NCI-H1694 treated with DMSO at 0.1 percent for 48 hours (cell line): ENCODE measurements at places on chromosomes 7 and 10.

- no peak for DNase-seq
These were observed 467.8 kb downstream of the ARL4A start for GRCh38 chr7:13155188-13155587.

- DNase-seq: peak; percentile 29
These were observed 43.0 kb downstream of the ZMYND11 start for GRCh38 chr10:178208-178607.

- no peak for DNase-seq
These were observed 181.8 kb downstream of the GLI3 start for GRCh38 chr7:42055171-42055570.

- no peak for DNase-seq
These were observed 131.2 kb upstream of the MKI67 start for GRCh38 chr10:128257428-128257827.

- no peak for DNase-seq
These were observed 22.1 kb upstream of the TCF7L2 start for GRCh38 chr10:112927980-112928379.

GRCh38 chr7:149838992-149839408 is 825 bp downstream of the ZNF862 start:
- no peak for DNase-seq

DNA sequence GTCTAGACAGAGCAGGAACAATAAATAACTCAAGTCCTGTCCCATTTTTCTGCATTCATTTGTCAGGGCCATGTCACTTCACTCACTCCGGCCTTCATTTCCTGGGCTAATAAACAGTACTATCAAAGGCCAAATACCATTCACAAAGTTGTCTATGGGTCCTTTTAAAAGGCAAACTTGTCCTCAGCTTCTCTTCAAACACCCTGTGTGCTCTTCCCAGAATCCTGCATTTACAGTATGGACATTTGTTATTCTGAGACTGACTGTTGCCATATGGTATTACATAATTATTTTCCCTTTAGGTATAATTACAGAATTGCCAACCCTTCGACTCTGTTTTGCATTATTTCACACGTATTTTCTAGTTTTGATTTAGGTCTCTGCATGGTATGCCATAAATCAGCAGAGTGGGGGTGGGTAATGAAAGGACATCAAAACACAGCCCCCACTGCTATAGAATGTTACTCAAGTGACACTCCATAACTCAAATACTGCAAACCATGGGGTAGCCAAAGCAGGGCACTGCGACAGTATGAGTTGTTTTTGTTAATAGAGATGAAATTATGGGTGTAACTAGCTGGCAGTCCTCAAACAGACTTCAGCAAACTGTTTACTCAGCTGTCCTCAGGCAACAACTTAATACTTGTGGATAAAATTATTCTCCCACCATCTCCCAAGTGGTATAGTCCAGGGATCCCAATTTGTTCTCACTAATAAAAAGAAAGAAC is 183.7 kb downstream of the TRIL start:
- peak; percentile 73 for DNase-seq

GRCh38 chr7:79036356-79036755 is 417.1 kb downstream of the MAGI2 start:
- no peak for DNase-seq

DNA sequence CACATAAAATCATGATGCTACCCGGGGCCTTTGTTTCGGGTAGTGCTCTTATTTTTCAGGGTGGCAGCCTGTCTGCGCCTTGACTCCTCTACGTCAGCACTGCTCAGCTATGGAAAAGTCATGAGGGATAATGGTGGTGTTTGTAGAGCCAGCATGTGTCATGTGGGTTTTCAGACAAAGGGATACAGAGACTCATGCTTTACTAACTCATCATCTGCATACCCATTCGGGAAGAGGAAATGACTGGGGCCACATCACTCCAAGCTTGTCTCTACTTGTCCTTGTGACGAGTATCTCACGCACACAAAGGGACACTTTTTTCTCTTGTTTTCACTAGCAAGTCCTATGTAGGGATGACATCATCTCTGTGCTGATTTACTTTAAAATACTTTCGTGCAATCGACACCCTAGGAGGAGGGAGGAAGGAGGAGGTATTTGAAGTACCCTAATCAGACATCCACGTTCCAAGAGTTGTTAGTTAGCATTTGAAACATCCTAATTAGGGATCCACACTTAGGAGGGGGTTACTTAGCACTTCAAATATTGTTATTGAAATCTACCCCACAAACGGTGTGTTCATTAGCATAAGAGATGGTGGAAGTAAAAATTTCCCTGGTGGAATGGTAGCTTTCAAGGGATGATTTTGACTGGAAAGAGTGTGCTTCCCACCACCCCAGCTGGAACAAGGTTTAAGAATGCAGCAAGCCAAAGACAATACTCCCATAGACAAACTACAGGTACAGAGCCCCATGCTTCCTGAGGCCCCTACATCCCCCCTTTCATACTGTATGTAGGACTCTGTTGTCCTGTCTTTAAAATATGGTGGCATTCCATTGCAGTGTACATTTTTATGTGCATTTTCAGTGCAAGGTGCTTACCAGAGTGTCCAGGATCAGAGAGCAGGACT is 52.0 kb downstream of the THNSL1 start:
- no peak for DNase-seq

GRCh38 chr7:69605070-69605469 is 6.8 kb downstream of the AUTS2 start:
- no peak for DNase-seq

DNA sequence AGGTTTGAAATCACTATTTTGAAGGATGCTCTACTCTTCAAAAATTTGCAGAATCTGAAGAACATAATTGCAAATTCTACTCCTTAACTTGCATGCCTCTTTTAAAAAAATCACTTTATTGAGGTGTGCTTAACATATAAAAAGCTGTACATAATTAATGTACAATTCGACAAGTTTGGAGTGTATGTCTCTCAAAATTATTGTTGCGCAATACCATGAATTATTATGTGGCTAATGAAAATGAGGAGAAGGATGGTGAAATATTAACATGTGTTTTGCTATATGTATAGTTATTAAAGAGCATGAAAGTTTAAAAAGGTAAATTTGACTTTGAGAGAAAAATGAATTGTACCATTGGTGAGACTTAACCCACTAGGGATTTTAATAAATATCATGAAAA is 187.2 kb upstream of the MALRD1 start:
- no peak for DNase-seq

GRCh38 chr7:38413784-38414183 is 140.3 kb upstream of the TARP start:
- DNase-seq: no peak

DNA sequence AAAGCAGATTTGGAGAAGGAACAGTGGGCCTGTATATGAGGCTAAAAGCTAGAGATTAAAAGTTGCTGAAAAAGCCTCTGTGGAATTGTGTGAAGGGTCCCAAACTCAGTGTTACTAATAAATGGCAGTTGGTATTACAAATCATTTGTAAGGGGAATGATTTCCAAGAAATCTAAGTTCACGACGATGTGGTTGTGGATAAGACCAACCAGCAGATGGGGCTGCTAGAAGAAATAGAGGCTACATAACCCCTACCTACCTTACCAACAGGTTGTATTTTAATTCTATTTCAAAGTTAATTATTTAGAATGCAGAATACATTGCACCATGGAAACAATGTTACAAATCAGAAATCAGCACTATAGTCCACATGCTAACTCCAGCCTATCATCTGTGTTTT is 377.1 kb downstream of the HPSE2 start:
- DNase-seq: no peak

DNA sequence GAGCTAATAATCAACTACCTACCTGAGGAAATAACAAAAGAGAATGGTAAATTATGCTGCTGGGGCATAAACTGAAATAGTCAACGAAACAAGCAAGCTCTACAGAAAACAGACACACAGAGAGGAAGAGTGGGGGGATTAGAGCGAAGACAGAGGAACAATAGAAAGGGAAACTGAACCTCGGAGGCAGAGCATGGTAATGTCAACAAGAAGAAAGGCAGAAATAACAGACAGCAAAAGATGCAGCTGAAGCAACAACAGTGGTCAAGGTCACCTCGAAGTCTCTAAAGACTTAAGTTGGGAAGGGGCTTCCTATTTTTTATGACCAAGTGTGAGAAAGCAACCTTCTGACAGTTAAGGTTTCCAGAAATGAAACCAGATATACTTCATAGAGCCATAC is 177.0 kb downstream of the ZNF438 start:
- no peak for DNase-seq

GRCh38 chr10:96478355-96478754 is 35.4 kb downstream of the TLL2 start:
- no peak for DNase-seq

- no peak for DNase-seq
These were observed 563.3 kb upstream of the LRRTM3 start for GRCh38 chr10:66362522-66362921.

GRCh38 chr10:64115908-64116643 is 594.9 kb downstream of the REEP3 start:
- no peak for DNase-seq

- no peak for DNase-seq
These were observed 32.0 kb downstream of the SNX8 start for GRCh38 chr7:2282185-2282751.

DNA sequence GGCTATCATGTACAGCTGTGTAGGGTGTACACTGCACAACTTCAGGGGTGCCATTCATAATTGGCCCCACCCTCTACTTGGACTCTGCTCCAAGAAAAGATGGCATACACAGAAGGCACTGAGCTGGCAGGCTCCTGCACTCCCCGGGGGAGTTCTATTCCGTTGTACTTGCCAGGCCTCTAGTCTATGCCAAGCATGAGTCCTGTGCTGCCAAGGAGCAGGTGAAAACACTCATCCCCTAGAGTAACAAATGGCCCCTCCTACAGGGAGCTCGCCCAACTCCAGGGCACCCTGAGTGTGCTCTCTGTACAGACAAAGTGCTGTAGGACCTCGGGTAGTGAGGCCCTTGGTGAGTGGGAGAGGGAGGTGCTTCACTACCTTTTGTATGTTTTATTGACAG is 127.2 kb downstream of the SLIT1 start:
- no peak for DNase-seq

DNA sequence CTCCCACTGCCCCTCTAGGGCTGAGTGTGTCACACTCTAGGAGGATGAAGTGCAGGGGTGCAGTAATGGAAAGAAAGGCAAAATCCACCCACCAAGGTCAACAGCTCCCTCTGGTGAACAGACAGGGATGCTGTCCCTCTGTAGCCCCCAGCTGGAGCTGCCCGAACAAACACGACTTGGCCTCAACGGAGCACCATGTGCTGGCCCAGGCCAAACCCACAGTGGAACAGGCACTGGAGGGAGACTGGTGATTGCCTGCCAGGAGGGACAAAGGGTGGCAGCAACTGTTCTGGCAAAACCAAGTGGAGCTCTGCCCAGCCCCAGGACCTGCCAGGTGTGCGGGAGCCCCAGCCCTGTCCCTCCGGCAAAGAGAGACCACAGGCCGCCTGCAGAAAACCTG is 20.7 kb downstream of the PDIA4 start:
- no peak for DNase-seq

GRCh38 chr7:121228779-121229178 is 100.0 kb upstream of the WNT16 start:
- DNase-seq: no peak

DNA sequence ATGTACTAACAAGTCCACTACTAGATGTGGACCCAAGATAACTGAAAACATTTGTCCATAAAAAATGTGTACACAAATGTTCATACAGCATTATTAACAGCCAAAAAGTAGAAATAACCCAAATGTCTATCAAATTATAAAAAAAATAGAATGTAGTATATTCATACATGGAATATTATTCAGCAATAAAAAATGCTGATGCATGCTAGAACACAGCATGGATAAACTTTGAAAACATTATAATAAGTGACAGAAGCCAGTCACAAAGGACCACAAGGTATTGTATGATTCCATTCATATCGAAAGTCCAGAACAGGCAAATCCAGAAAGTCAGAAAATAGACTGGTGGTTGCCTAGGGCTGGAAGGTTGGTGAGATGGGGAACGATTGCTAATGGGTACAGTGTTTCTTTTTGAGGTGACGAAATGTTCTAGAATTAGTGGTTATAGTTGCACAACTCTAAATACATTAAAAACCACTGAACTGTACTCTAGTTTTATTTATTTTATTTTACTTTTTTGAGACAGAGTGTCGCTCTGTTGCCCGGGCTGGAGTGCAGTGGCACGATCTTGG is 43.3 kb upstream of the ANLN start:
- no peak for DNase-seq

DNA sequence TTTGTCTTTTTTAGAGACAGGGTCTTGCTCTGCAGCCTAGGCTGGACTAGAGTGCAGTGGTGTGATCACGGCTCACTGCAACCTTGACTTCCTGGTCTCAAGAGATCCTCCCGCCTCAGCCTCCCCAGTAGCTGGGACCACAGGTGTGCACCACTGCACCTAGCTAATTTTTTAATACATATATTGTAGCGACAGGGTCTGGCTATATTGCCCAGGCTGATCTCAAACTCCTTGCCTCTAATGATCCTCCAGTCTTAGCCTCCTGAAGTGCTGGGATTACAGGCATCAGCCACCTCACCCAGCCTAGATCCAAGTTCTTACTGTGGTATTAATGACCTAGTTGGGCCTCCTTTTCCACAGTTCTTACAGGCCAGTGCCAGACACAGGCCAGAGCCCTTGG is 11.7 kb upstream of the SERPINE1 start:
- no peak for DNase-seq

- DNase-seq: no peak
These were observed 11.1 kb downstream of the ZNF316 start for GRCh38 chr7:6648066-6648814.

GRCh38 chr10:58464956-58465355 is 47.7 kb upstream of the BICC1 start:
- DNase-seq: no peak

DNA sequence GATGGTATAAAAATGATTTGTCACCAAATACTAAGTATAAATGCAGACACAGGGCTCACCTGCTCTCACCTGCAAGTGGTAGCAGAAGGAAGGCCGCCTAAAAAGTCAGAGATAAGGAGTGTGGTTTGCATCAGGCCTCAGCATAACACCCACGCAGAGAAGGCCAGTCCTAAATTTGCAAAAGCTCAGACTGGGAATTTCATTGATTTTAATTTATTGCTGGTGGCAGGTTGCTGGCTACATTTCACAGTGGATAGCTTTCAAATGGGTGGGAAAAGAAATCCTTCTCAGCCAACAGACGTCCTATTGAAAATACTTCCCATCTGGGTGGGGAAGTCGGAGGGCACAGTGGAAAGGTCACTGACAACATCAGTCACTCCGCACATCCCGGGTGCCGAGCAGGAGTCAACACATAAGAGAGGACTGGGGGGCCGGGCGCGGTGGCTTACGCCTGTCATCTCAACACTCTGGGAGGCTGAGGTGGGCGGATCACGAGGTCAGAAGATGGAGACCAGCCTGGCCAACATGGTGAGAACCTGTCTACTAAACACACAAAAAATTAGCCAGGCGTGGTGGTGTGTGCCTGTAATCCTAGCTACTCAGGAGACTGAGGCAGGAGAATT is 561.8 kb upstream of the MKI67 start:
- no peak for DNase-seq

- peak; percentile 72 for DNase-seq
These were observed 71.3 kb upstream of the TNRC18 start for GRCh38 chr7:5494683-5495561.

DNA sequence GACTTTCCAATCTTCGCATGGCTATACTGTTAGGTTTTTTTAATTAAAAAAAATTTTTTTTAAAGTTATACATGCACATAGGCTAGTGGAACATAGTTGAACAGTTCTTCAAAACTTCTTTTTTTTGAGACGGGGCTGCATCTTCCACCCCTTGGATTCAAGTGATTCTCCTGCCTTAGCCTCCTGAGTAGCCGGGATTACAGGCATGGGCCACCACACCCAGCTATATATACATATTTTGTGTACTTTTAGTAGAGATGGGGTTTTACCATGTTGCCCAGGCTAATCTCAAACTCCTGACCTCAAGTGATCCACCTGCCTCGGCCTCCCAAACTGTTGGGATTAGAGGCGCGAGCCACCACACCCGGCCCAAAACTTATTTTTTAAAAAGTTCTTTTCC is 17.3 kb downstream of the ZNF777 start:
- no peak for DNase-seq
